ENCODE measurements at places on chromosomes 3 and 15.

GRCh38 chr15:72341361-72341760, 21.4 kb upstream of the CELF6 start:
- DNase-seq: no peak

- DNase-seq: no peak
Observed at GRCh38 chr3:8709801-8710507, 23.6 kb upstream of the CAV3 start.

- DNase-seq: no peak
Observed at GRCh38 chr3:70822669-70823068, 510.2 kb upstream of the MDFIC2 start.

DNA sequence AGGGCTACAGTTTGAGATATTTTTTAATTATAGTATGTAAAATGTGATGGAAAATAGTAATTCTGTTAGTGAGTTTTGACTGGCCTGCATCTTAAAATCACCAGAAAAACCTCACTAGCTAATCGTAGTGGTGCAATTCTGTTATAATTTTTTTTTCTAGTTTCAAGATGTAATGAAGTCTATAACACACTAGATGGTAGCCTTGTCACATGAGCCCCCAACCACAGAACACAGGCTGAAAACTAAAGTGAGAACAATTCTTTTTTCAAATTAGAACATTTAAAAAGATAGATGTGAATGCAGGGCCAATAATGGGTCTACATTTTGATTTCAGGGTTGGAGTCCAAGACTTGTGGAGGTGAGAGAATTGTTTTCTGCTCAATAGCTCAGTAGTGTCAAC, 83.3 kb upstream of the KCNH8 start:
- no peak for DNase-seq

DNA sequence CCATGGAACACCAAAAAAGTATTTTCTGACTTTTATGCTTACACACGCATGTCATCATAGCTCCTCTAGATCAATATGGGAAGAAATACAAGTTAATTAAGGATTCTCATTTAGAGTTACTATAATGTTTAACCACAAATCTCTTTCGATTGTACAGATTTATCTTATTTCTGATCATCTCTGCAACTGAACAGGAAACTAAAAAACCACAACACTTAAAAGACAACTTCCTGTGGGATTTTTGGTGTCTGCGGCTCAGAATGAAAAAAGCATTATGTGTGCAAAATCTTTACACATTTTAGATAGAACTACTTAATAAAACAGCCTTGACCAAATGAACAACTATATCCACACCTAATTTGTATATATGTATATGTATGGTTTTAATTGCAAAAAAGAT, 3.0 kb upstream of the TJP1 start:
- no peak for DNase-seq

GRCh38 chr3:46553154-46553553, 12.9 kb downstream of the LRRC2 start:
- DNase-seq: no peak

DNA sequence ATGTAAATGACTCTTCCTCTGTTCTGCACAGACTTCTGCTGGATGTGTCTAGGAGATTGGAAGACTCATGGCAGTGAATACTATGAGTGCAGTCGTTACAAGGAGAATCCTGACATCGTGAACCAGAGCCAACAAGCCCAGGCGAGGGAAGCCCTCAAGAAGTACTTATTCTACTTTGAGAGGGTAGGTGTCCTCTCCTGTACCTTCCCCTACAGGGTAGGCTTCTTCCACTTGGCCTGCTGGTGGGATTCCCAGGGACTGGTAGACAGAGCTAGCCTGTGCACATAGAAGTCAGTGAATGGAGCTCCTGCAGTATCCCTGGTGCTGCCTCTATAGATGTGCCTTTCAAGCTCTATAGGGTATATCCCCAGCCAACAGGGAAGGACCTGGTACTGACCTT, 10.6 kb upstream of the P4HTM start:
- no peak for DNase-seq

- DNase-seq: no peak
Observed at GRCh38 chr3:9416139-9416780, 18.8 kb downstream of the SETD5 start.

- DNase-seq: no peak
Observed at GRCh38 chr15:98394546-98394945, 253.8 kb upstream of the IGF1R start.

DNA sequence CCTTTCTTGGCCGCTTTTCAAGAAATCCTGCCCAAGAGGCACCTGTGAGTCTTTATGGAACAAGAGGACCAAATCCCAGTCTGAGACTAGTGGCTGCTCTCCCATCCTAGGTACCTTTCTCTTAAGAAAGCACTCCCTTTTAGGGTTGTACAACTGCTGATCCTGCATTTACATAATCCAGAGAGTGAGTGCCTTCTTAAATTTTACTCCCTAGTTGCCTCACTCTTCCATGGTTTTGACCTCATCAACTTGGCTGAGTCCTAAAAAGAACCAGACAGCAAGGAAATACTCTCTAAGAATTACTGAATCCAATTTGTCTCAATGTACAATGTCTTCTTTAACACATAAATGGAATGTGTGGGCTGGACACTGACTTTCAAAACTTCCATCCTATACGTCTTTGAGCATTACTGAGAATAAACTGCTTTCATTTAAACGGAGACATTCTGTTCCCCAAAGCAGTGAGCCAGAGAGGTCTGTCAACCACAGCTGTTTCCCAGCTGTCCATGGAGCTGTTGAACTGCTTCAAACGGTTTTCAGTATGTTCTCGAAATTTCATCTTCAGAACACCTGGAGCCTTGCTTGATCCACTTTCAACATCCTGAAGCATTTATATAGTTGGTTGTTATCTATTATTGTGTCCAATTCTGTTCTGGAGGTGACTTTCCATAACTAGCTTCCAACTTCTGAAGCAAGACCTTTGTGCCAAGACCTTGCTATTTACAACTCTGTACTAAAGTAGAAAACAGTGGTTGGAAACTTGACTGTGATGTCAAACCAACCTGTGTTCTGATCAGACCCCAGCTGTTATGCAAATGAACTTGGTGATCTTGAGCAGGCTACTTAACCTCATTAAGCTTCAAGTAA, 179.1 kb downstream of the SLC9A9 start:
- DNase-seq: no peak

All from cardiac septum (tissue), 1 donor.